ENCODE measurements at places on chromosomes 5 and 9. TPM values are rescaled to one million over a fixed set of nuclear protein-coding genes. Genes with fewer than 3 reads are reported as not detected.

GPRIN1 gene
- total RNA-seq, result 0.83 TPM

- DNase-seq, result no peak
- no peaks in the 10 kb centered on the region for H3K27me3 ChIP-seq
- H3K36me3 ChIP-seq, result no peaks in the 10 kb centered on the region
- no peak overlapping the region for H3K4me3 ChIP-seq
Measured at GRCh38 chr5:61397238-61397637, 65.2 kb downstream of the ZSWIM6 start.

DNA sequence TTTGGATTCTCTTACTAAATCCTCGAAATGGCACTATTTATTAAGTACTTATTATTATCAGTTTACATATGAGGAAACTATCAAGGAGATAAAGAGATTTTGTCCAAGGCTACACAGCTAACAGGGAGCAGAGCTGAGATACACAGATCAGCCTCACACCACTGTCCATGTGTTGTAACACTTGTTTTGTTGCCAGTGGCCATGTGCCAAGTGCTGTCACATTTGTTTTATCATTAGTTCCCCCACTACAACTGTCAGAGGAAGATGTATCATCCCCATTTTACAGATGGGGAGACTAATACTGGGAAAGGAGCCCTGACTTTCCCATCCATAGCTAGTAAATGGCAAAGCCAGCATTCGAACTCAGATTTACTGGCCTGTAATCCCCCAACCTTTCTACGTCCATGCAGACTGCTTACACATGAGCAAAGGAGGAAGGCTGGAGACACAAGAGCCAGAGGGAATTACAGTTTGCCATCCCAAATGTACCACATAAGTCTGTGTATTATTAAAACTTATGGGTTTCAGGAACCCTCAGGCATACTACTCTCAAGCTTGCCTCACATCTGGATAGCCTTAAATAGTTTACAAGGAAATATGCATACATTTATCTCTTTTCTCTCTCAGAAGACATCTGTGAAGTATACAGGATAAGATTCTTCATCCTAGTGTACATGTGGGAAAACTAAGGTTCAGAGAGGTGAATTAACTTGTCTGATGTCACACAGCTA, 25.1 kb downstream of the PAPPA start:
- H3K4me3 ChIP-seq, result no peak overlapping the region
- H3K27me3 ChIP-seq, result no peaks in the 10 kb centered on the region
- H3K36me3 ChIP-seq, result no peaks in the 10 kb centered on the region
- no peaks in the 10 kb centered on the region for H3K4me1 ChIP-seq

DNA sequence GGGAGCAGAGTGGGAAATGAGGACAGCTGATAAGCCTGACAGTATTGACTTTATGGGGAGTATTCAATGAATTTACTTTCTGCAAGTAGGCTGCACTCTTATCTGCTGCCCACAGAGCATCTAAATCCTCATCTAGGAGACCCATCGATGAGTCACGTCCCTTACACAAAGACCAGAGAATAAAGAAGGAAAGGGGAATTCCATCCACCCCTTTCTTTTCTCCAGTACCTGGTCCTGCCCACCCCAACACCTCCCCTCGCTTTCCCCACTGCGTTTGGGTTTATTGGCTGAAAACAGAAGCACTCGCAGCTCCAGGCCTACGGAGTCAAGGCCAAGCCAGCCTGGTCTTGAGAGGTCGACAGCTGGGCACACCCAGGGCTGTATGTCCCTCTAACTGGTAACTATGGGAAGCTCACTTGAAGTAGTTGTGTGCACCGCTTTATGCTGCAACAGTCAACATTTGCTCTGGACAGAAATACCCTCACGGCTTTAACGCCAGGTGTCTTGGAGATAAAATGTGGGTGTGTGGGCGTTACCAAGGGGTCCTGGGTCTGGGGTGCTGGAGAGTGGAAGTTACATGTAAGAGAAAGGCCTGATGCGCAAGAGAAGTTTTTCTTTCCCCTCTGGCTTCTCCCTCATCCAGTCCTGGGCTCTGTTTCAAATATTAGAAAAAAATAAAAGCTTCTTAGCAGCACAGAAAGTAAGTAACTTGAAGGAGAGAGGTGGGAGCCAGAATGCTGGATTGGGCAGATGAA, 14.5 kb upstream of the TAL2 start:
- no peak overlapping the region for H3K27ac ChIP-seq
- no peak for DNase-seq
- H3K4me3 ChIP-seq, result no peak overlapping the region
- H3K4me1 ChIP-seq, result no peaks in the 10 kb centered on the region

DNA sequence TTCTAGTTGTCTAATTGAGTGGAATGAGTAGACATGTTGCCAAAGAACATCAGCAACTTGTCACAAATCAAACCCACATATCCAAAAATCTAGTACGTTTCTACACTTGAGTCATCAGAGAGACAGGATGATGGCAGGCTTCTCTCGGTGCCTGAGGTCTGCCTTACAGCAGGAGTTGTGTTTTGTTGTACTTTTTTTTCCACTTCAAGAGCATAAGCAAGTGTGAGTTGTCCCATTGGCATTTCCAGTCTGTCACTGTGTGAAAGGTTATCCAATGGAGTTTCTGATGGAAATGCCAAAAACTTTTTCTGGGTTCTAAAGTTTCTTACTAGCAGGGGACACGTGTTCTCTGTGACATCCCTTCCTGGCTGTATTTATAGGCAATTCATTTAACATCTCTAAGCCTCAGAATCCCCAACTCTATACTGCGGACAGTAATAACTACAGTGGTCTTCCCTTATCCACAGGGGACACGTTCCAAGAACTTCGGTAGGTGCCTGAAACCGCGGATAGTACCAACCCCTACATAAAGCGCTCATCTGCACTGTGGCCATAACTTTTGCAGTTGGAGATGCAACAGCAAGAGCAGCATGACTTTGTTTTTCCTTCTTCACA, 246.5 kb downstream of the SYK start:
- H3K4me3 ChIP-seq, result no peak overlapping the region
- no peaks in the 10 kb centered on the region for H3K4me1 ChIP-seq
- no peaks in the 10 kb centered on the region for H3K36me3 ChIP-seq
- H3K27me3 ChIP-seq, result no peaks in the 10 kb centered on the region
- H3K27ac ChIP-seq, result no peak overlapping the region
- no peak for DNase-seq

STKLD1 gene
- not detected for total RNA-seq

PTPN3 gene
- total RNA-seq, result 17.3 TPM

DNA sequence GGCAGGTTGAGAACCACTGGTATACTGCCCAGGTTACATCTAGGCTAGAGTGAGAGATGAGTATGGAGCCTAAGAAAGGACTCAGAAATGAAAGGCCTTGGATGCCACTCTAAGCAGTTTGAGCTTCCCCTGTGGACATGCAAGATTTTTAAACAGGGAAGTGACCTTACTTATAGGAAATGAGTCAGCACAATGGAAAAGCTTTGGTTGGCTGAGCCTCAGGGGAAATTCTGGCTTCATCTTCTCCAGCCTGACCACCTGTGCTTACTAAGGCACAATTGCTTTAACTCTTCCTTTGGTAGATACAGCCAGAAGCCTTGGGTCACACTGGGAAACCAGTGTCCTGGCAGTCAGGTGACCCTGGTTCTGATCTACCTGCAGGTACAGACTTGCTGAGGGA, 380.2 kb upstream of the ZNF462 start:
- H3K27me3 ChIP-seq, result no peaks in the 10 kb centered on the region
- no peak overlapping the region for H3K27ac ChIP-seq
- no peaks in the 10 kb centered on the region for H3K36me3 ChIP-seq
- H3K4me1 ChIP-seq, result no peaks in the 10 kb centered on the region
- no peak for DNase-seq

DNA sequence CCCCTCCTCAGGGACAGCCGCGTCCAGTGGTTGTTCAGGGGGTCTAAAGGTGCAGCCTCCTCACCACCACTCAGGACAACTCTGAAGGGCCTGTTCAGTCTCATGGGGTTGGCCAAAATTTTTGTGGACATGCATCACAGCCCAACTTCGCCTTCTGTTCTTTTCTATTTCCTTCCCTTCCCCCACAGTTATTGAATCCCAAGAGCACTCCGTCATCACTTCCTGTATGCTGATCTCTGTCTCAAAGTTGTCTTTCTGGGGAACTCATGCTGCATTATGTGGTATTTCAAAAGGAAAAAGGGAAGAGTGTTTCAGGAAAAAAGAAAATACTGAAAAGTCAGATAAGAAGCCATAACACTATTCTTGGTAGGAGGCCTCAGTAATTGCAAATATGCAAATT, 355.4 kb downstream of the CAAP1 start:
- no peak overlapping the region for H3K4me3 ChIP-seq
- DNase-seq, result no peak
- H3K36me3 ChIP-seq, result no peaks in the 10 kb centered on the region
- H3K27ac ChIP-seq, result no peak overlapping the region
- no peaks in the 10 kb centered on the region for H3K4me1 ChIP-seq

- no peak overlapping the region for H3K27ac ChIP-seq
Measured at GRCh38 chr9:83034026-83034425, 28.9 kb downstream of the RASEF start.

PPP2CA gene
- total RNA-seq, result 111 TPM

DNA sequence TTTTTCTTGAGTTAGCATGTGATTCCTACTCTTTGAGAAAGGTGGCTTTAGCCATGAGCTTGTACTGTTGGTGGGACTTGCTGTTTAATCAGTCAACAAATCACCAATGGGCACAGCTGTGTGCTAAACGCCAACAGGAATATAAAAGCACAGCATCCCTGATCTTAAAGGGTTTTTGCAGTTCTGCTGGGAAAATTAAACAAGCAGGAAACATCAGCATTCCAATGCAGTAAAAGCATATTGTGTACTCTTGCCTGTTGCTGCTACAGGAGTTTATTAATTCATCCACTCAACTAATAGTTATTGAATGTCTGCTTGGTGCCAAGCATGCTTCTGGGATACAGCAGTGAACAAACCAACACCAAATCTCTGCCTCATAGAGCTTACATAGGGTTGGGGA, 27.4 kb upstream of the F2RL1 start:
- no peak for DNase-seq
- no peak overlapping the region for H3K4me3 ChIP-seq
- no peaks in the 10 kb centered on the region for H3K36me3 ChIP-seq
- no peak overlapping the region for H3K27ac ChIP-seq

GRCh38 chr5:88539026-88539425, 270.4 kb upstream of the TMEM161B start:
- no peak overlapping the region for H3K4me3 ChIP-seq
- DNase-seq, result no peak
- no peaks in the 10 kb centered on the region for H3K27me3 ChIP-seq
- no peaks in the 10 kb centered on the region for H3K36me3 ChIP-seq

CDC42SE2 gene
- 108 TPM for total RNA-seq

All from Peyer's patch (tissue), 4 donors.